ENCODE measurements at places on chromosomes 12 and 14. TPM values are rescaled to one million over a fixed set of nuclear protein-coding genes. Genes with fewer than 3 reads are reported as not detected.

The NEUROD4 gene
- not detected for polyA plus RNA-seq

The P2RX7 gene
- 0.45 TPM for polyA plus RNA-seq

The CAPZA3 gene
- polyA plus RNA-seq = 0.88 TPM

The CLEC2A gene
- not detected for polyA plus RNA-seq

The FOXG1 gene
- polyA plus RNA-seq = not detected

The PRB2 gene
- polyA plus RNA-seq = not detected

The EML1 gene
- polyA plus RNA-seq = 7.9 TPM

The DNAH10 gene
- 0.24 TPM for polyA plus RNA-seq

The LBHD2 gene
- polyA plus RNA-seq = 0.82 TPM

The EXOC5 gene
- 11.6 TPM for polyA plus RNA-seq

The SLC5A8 gene
- polyA plus RNA-seq = 2.7 TPM

The CISTR gene
- polyA plus RNA-seq = not detected

The LYZ gene
- polyA plus RNA-seq = 7.1 TPM

The BTBD6 gene
- 33.3 TPM for polyA plus RNA-seq

DNA sequence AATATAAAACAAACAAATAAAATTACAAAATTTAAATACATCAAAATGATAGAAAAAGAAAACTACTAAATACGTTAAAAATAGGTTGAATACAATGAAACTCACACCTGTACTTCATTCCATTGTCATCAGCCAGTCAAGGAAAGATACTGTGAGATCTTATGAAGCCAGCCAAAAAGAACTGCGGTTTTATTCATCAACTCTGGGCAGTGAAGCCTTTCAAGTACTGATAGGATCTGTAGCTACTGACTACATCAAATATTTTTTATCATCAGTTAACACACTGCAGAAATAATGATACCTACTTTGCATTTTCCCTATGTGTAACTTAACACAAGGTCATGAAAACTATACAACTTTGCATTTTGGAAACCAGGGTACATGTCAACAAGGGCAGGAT lies 46.3 kb upstream of the FAR2 start:
- DNase-seq = no peak
- no peaks in the 10 kb centered on the region for H3K4me1 ChIP-seq
- no peaks in the 10 kb centered on the region for H3K36me3 ChIP-seq
- H3K27ac ChIP-seq = no peak overlapping the region
- no peak overlapping the region for H3K4me3 ChIP-seq

- H3K27me3 ChIP-seq = no peaks in the 10 kb centered on the region
- no peak overlapping the region for H3K27ac ChIP-seq
- no peak for DNase-seq
- H3K4me1 ChIP-seq = no peaks in the 10 kb centered on the region
Observed at GRCh38 chr12:32843528-32844095, 53.0 kb downstream of the PKP2 start.

- no peaks in the 10 kb centered on the region for H3K36me3 ChIP-seq
- H3K27me3 ChIP-seq = no peaks in the 10 kb centered on the region
- no peak for DNase-seq
- no peak overlapping the region for H3K4me3 ChIP-seq
- no peak overlapping the region for H3K27ac ChIP-seq
- peaks cover 2% of the 10 kb centered on the region for H3K4me1 ChIP-seq
Observed at GRCh38 chr14:91021115-91021514, 39.3 kb downstream of the RPS6KA5 start.

DNA sequence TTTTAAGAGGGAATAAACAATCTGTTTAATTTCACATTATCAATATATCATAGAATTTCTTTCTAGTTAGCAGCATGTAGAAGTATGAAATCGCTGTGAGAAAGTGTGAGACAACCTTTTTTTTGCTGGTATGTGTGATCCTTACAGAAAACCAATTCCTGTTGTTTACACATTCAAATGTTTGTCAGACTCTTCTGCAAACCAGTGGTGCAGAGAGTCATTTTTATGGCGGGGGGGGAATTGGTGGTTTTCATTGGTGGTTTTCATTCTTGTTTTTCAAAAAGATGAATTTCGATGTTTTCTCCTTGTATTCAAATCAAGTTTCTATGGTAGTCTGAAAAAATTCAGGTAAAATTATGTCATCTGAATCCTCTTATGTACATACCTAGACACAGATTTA lies 57.8 kb downstream of the SLC25A21 start:
- H3K4me1 ChIP-seq = no peaks in the 10 kb centered on the region
- no peak for DNase-seq
- no peaks in the 10 kb centered on the region for H3K36me3 ChIP-seq

DNA sequence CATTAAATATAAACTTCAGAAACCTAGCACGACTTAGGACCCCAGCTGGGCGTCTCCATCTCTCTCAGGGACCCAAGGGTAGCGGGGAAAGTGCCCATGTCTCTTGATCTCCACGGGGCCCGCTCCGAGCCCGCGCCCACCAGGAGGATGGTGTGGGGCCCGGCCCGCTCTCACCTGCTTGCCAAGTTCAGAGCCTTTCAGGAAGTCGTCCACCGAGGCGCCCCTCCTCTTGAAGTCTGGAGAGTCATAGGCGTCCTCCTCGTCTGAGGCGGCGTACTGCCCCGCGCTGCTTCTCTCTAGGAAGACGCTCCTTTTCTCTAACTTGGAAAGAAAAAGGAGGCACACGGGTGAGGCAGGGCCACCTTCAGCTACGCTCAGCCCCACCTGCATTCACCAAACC lies 96.9 kb downstream of the PIWIL1 start:
- H3K36me3 ChIP-seq = no peaks in the 10 kb centered on the region
- no peak for DNase-seq
- H3K27ac ChIP-seq = no peak overlapping the region
- H3K4me1 ChIP-seq = no peaks in the 10 kb centered on the region
- H3K4me3 ChIP-seq = no peak overlapping the region
- H3K27me3 ChIP-seq = no peaks in the 10 kb centered on the region

DNA sequence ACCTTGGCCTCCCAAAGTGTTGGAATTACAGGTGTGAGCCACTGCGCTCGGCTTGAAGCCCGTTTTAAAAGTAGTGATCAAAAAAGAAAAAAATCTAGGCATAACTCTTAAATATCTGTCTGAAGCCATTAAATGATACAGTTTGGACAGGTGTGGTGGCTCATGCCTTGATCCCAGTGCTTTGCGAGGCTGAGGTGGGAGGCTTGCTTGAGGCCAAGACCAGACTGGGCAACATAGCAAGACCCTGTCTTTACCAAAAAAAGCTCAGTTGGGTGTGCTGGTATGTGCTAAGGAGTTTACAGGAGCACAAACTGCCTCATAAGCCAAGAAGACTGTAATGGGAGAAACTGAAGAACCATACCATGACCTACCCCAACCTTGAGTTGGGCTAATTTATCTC lies 26.0 kb downstream of the SYNE2 start:
- peaks cover 4% of the 10 kb centered on the region for H3K4me1 ChIP-seq
- DNase-seq = no peak
- H3K27me3 ChIP-seq = no peaks in the 10 kb centered on the region
- peak overlapping the region; percentile 42 for H3K27ac ChIP-seq
- H3K36me3 ChIP-seq = peaks cover 5% of the 10 kb centered on the region
- no peak overlapping the region for H3K4me3 ChIP-seq

DNA sequence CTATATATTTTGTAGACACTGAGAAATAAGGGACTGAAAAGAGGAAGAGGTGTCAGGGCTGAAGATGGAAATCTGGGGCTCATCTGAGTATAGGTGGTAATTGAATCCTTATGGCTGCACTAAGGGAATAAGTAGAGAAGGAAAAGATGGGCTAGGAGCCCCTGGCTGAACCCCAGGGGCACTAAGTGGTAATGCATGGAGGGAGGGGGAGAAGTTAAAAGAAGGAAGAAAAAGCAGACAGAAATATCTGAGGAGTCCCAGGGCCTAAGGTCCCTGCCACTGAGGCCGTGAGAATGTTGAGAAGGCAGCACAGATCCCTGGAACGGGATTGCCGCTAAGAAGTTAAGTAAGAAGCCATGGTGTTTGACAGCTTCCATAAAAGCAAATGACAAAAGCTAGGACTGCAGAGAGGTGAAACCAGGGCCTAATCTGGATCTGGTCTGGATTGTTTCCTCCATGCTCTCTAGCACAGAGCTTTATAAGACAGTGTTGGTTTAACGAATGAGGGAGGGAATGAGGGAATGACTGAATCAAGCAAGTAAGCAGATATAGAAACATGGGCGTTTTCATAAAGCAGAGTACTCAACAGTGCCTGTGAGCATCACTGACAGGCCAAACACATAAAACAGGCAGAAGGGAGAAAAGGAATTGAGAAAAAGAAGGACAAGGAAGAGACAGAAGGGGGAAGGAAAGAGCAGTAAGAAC lies 92.9 kb downstream of the HMGA2 start:
- no peaks in the 10 kb centered on the region for H3K27me3 ChIP-seq
- no peak overlapping the region for H3K27ac ChIP-seq
- H3K4me1 ChIP-seq = no peaks in the 10 kb centered on the region

DNA sequence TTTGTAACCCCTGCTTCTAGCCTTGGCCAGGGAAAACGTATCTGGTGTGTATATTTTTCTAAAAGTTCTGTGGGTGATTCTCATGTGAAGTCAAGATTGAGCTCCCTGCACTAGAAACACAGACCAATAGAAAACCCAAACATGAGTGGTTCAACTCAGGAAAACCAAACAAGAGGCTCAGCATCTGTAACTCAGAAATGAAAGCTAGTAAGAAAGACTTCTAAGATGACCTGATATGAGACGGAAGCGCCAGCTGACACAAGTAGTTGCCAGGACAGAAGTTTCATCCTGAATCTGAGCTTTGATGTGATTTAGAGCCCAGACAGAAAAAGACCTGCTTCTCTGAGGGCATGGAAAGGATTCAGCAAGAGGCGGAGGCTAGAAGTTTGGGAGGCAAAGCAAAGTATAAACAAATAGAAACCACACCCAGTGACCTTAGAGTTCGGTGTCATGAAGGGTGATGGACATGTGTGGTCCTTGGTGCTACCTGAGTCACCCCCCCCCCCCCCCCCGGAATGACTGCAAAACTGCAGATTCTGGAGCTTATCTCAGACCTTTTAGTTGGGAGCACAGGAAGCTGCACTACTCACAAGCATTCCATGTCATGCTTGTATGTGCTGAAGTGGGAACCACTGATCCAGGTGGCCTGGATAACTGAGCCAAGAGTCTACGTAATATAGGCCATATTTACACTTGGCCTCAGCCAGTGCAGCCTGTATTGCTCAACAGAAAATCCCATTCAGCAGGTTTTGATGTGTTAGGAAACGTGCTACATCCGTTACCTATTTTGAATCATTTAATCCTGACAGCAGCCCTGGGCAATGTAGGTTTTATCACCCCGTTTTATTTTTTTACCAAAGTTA lies 191.3 kb downstream of the ANO6 start:
- DNase-seq = no peak
- H3K4me1 ChIP-seq = no peaks in the 10 kb centered on the region
- peaks cover 7% of the 10 kb centered on the region for H3K36me3 ChIP-seq

DNA sequence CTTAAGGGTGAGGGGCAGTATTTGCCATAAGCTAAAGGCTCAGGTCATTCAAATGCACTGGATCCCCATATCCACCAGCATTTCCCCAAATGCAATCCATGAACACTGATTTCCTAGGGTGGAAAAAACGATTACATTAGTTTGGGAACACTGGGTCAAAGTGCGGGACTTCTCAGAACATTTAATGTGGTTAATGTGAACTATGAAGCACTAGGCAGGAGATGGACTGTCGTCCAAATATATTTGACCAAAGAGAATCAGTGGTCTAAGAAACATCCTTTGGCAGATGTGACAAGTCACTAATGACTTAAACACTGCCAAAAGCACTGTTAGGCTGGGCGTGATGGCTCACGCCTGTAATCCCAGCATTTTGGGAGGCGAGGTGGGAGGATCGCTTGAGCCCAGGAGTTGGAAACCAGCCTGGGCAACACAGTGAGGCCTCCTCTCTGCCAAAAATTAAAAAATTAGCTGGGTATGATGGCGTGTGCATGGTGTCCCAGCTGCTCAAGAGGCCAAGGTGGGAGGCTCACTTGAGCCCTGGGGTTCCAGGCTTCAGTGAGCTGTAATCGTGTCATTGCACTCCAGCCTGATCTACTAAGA lies 205.4 kb downstream of the CALM1 start:
- no peaks in the 10 kb centered on the region for H3K4me1 ChIP-seq
- DNase-seq = no peak
- H3K27ac ChIP-seq = no peak overlapping the region
- H3K27me3 ChIP-seq = no peaks in the 10 kb centered on the region
- no peak overlapping the region for H3K4me3 ChIP-seq
- no peaks in the 10 kb centered on the region for H3K36me3 ChIP-seq

DNA sequence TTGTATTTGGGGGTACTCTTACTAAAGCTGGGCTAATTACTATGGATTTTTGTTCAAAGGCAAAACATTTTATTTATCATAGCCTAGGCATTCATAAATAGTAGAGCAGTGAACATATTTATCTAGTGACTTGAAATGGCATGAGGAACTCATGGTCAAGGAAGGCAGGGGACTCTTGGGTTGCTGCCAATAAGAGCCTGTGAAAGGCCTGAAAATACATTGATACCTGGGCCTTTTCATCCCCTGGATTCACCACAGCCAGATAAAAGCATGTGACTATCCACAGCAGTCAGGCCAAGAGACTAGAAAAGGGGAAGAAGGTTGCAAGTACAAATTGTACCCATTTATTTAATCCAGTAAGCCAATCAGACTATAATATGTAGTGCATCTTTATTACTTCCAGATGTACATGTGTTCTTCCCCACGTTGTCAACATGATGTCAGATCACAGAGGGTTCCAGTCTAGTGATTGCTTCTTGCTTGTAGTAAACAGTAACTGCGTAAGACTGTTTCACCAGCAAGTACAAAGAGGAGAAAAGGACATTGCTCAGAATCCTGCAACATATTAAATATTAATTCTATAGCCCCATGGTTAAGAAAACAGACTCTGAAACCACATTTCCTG lies 409.7 kb downstream of the NOVA1 start:
- no peaks in the 10 kb centered on the region for H3K4me1 ChIP-seq
- H3K27me3 ChIP-seq = no peaks in the 10 kb centered on the region
- H3K36me3 ChIP-seq = no peaks in the 10 kb centered on the region
- DNase-seq = no peak
- H3K4me3 ChIP-seq = no peak overlapping the region

DNA sequence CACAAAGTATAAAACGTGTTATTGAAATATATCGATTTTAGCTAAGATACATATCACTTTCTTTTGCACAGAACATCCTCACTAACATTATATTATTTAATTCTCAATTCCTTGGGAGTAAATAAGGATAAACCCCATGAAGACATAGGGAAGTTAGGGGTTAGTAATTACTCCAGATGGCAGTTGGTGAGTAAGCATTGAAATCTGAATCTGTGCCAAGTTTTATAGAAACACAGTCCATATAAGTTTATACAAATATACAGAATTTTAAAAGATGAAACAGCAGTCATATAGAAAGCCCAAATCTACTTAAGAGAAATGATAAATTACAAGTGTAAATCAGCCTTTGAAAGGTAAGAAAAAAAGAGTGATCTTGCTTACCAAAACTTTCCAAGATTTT lies 200.4 kb upstream of the SYT10 start:
- no peak for DNase-seq
- no peaks in the 10 kb centered on the region for H3K4me1 ChIP-seq
- H3K36me3 ChIP-seq = no peaks in the 10 kb centered on the region
- no peak overlapping the region for H3K27ac ChIP-seq
